Mucosa of descending colon (tissue), 3 donors: ENCODE measurements at places on chromosomes 4 and X. TPM values are rescaled to one million over a fixed set of nuclear protein-coding genes. Genes with fewer than 3 reads are reported as not detected.

DNA sequence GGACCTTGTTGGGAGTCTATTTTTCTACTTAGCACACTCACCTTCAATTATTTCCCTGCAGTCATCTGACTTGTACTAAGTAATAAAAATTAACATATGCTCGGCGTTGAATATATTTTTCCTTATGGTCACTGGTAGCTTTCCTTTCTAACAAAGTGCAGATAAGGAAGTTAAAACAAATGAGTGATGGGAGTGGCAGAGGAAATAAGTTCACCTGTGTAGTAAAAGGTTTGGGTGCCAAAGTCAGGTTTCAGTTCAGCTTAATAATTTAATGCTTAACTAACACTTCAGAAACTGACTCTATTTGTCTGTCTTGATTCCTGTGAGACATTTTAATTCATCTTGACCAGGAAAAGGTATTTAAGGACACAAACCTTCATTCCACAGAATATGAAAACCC lies 184.4 kb downstream of the PCDH7 start:
- no peak for DNase-seq

DNA sequence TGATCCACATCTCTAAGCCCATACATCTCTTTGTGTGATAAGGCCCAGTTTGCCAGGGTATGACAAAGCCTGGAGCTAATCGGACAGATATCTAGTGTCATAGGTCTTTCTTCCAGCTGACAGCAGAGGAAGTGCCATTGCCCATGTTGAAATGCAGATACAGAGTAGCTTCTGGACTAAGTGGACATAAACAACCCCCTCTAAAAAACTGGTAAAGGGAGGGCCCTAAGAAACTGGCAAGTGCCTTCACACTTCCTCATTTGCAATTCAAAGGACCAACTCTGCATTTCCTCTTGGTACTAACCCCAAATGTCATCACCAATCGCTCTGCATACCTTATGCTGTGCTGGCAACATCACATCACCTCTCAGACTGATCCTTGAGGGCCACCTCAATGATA lies 20.8 kb downstream of the ARHGEF6 start:
- DNase-seq, result no peak

The SCARB2 gene
- total RNA-seq, result 148 TPM

DNA sequence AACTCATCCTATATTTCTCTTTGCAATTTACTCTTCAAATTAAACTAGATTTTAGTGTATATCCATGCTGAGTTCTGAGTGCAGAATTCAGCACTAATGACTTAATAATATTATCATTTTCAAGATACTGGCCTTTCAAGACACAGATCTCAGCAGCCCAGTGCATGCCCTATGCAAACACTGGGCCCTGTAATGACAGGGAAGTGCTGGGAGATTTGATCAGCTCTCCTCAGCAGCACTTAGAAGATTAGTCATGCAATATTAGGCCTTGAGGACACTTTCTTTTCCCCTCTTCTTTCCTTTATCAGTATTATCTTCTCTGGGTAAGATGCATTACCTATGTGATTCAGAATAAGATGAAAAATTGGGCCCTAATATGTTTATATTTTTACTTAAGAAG lies 207.1 kb downstream of the PPP3CA start:
- no peak for DNase-seq

The MTCP1 gene
- total RNA-seq, result 20.1 TPM

The TMEM47 gene
- 3.4 TPM for total RNA-seq

DNA sequence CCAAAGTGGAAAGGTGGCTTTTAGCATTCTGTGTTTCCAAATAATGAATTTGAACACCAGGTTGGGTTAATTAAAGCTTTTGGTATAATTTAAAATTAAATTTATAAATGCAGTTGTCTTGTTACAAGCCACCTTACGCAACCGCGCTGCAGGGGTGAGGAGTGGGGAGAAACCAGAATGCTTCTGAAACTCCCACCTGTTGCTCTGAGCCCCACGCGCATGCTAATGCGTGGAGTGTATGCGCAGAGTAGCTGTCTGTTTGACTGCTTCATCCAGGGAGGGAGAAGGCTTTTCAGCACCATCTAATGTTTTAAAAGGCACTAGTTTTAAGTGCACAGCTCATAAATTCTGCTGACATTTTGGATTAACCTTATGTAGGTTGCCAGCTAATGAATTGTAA lies 12.5 kb downstream of the OGT start:
- peak; percentile 27 for DNase-seq

DNA sequence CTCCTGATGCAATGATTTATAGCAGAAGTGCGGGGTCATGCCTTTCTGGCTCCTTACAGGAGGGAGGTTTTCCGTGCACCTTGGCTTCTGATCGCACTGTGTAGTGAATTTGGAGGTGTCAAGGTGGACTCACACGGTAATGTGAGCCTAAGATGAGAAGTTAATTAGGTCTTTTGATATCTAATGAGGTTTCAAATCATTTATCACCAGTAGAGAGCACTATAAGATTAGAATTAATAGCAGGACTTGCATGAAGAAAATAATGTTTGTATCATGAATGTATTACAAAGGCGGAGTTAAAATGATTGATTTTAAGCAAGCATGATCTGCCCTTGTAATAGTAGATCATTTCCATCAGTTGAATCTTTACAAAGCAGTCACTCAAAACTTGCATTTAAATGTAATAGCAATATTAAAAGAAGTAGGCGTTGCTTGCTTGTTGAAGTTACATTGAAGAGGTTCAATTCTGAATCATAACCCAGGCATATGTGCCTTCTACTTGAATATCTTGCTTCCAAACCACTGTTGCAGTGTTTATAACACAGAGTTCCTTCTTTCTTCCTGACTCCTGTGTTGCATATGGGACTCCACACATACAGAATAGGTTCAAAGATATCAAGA lies 152.1 kb downstream of the FMR1NB start:
- no peak for DNase-seq

The GAB3 gene
- 2.5 TPM for total RNA-seq

The FREM3 gene
- not detected for total RNA-seq

GRCh38 chr4:54384563-54384962 lies 155.5 kb downstream of the PDGFRA start:
- no peak for DNase-seq

- DNase-seq, result no peak
Observed at GRCh38 chrX:134810211-134810610, 151.9 kb upstream of the PLAC1 start.

DNA sequence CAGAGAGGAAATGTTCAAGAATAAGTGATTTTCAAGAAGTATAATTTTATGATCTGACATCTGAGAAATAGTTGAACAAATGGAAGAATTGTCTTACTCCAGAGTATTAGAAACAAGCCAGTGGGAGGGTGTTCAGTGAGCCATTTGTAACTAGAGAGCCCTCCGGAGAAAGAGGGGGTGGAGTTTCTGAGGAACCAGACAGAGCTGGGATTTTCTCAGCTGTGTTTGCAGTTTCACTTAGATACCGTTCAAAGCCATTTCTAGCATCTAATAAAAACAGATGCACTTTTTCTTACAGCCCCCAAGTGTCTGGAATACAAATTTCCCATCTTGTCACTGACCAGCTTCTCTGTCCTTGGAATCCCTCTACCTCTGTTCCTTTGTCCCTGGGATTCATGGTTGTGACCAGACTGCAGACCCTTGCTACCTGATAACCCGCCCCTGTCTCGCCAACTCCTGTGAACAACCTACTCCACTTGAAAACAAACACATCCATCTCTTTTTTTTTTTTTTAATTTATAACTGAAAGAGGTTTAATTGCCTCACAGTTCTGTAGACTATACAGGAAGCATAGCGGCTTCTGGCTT lies 132.8 kb upstream of the KLF3 start:
- DNase-seq, result no peak

GRCh38 chr4:40289366-40290188 lies 45.6 kb upstream of the CHRNA9 start:
- no peak for DNase-seq

The ARHGAP10 gene
- total RNA-seq, result 8.1 TPM

GRCh38 chrX:118528071-118528737 lies 32.6 kb downstream of the DOCK11 start:
- DNase-seq, result peak; percentile 53

The MGARP gene
- total RNA-seq, result 0.29 TPM

DNA sequence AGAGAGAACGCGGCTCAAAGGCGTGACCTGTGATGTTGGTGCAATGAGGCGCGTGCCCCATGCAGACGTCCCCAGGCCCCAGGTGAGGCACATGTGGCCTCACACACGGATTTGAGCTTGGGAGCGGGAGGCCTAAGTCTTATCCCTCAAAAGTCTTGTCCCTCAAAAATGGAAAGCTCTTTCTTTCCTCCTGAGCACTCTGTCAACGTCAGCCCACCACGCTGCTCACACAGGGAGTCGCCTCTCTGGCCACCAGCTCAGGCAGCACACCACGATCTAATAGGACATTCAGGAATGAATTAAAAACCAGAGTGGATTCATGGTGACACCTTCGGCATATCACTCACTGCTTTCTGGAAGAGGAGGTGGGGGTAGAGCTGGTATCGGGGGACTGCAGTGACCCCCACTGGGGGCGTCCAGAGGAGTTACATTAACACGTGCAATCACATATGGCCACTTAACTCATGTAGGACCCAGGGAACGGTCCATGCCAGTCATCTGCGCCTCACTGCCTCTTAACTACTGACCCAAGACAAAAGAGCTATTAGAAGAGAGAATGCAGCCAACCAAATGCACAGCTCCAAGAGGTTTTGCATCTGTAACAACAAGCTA lies 21.9 kb upstream of the CYP4V2 start:
- no peak for DNase-seq

DNA sequence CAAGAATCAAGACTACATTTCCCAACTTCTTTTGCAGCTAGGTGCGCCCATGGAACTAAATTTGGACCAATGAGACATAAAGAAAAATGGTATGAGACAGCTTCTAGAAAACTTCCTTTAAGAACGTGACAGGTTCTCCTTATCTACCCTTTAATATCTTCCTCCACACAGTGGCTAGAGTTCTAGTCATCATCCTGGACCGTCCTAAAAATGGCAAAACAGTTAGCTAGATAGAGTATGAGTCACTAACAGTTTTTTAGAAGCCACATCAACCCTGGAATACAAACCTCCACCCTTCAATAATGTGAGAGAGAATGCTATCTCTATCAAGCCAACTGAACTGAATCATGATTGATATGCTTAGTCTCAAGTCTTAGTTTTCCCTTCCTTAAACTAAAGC lies 267.9 kb upstream of the SLC7A11 start:
- DNase-seq, result no peak

DNA sequence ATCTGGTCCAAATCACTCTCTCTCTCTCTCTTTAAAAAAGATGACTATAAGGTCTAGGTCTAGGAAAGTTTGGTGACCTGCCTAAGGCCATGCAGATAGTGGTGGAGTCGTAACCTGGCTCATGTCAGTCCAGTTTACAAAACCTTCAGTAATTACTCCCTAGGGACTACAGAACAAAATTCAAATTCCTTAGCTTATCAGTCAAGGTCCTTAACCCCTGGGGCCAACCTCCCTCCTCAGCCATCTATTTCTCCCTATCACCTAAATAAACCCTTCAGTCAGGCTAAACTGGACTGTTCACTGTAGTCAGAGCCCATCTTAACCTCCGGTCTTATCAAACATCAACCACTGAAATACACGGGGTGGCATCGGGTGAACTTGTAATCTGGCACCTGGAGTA lies 68.9 kb downstream of the MAP3K15 start:
- no peak for DNase-seq
